ENCODE measurements at places on chromosomes 12 and 14.

GRCh38 chr14:59240356-59240755 is 51.9 kb downstream of the DAAM1 start:
- no peak for DNase-seq

GRCh38 chr12:113382206-113382605 is 21.5 kb downstream of the SDS start:
- DNase-seq, result no peak

DNA sequence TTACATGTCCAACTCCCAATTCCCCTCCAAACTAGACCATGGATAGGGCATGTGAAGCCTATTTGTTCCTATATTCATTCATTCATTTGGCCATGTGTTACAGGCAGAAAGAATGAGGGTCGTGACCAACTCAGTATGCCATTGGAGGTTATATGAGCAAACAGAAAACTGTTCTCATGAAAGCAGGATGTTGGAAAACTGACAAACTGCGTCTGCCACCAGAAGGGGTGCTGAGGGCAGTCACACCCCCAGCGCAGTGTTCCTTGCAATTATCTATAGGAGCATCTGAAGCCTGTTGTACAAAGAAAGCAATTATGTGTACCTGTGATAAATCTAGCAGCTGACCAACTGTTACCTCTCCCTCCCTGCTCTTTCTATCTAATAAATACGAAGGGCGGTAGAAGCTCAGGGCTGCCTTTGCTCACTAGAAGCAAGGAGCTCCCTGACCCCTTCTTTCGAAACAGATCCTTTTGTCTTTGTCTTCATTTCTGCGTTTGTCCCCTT is 21.1 kb downstream of the ENTPD5 start:
- no peak for DNase-seq

DNA sequence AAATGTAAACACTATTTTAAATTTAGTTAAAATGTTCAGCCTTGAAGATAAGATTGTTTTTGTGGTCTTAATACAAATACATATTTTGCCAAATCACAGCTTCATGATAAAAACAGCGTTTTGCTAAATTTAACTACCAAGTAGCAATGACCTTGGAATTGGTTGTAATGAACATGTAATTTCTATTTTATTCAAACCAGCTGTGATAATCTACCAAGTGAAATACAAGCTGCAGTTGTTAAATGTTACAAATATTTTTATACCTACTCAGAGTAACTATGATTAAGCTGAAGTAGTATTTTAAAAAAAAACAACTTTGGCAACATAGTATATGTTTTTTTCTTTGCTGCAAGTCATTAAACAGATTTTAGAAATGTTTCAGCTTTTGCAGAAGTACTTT is 96.2 kb downstream of the CPSF2 start:
- no peak for DNase-seq

- DNase-seq, result no peak
Measured at GRCh38 chr14:37584211-37585100, 10.6 kb downstream of the FOXA1 start.

DNA sequence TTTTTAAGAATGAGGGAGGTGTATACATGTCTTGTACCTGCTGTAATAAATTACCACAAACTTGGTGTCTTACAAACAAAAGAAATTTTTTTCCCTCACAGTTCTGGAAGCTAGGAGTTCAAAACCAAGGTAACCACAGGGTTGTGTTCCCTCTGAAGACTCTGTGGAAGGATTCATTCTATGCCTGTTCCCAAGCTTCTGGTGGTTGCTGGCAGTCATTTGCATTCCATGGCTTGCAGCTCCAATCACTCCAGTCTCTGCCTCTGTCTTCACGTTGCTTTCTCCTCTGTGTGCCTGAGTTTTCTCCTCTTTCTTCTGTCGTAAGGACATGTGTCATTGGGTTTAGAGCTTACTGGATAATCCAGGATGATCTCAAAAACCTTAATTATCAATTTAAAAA is 15.4 kb upstream of the ZNF641 start:
- no peak for DNase-seq

- DNase-seq, result no peak
Measured at GRCh38 chr14:51219473-51220448, 20.3 kb upstream of the TMX1 start.

DNA sequence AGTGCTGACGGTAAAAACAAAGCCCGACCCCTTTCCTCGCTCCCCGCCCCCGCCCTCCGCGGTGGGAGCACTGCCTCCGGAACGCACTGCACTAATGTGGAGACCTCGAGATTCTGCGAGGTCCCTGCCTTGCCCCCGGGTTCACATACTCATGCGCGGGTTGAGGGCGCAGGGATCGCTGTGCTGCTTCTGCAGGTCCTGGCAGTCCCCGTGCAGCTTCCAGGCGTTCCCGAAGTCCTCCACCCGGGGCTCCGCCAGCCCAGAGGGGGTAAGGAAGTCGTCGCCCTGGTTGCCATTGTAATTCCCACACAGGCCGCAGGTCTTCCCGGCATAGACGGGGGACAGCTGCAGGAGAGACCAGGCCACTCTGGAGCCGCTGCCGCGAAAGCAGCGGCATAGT is 66.8 kb downstream of the VWF start:
- no peak for DNase-seq

DNA sequence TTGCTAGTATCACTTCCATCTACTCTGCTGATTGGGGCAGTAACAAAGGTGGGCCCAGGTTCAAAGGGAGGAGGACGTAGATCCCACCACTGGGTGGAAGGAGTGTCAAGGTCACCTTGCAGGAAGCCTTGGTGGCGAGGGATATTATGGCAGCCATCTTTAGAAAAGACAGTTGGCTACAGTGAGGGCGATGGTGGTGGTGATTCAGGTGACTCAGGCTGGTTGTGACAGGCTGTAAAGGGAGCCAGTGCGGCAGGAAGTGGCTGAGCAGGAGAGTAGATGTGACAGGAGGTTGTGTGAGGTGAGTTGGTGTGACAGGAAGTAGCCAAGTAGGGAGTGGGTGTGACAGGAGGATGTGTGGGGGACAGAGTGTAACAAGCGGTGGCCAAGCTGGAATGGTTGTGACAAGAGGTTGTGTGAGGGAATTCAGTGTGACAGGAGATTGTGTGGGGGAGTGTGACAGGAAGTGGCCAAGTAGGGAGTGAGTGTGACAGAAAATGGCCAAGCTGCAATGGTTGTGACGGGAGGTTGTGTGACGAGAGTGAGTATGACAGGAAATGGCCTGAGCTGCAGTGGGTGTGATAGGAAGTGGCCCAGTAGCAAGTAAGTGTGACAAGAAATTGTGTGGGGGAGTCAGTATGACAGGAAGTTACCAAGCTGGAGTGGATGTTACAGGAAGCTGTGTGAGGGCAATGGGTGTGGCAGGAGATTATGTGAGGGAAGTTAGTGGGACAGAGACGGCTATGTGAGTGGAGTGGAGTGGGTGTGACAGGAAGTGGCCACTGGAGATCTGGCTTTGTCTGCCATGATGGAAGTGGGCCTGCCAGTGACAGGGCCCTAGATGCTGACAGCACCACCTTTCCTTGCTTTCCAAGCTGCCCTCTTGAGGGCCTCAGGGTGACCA is 136.5 kb upstream of the MYL2 start:
- DNase-seq, result peak; percentile 97

DNA sequence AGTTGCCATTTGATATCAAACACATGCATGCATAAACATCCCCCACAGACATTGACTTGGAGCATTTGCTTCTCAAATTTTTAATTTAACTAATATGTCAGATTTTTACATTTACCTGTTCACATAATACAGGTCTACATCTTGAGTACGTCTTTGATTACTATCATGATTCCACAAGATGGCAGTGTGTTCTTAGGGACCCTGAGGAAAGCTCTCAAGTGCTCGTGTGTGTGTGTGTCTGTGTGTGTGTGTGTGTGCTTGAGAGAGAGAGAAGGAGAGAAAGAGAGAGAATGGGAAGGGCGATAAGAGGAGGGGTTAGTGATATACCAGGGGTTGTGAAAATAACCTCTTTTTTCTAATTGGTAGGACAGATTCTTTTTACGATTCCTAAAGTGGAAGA is 167.1 kb upstream of the OR4E1 start:
- DNase-seq, result no peak

DNA sequence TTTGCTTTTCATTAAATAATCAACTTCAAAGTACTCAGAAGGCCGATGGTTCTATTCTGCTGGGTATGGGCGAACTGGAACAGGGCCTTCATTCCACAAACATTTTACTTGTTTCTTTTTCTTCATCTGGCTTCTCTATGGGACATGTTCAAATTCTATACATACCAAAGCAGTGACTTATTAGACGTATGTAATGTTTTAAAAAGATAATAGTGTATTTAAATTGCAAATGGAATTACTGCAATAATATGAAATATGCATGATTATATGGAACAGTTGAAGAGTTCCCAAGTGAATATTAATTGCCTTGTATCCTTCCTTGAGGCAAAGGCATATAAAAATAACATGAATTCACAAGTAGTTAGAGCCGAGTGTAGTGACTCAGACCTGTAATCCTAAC is 75.5 kb downstream of the FAR2 start:
- no peak for DNase-seq

DNA sequence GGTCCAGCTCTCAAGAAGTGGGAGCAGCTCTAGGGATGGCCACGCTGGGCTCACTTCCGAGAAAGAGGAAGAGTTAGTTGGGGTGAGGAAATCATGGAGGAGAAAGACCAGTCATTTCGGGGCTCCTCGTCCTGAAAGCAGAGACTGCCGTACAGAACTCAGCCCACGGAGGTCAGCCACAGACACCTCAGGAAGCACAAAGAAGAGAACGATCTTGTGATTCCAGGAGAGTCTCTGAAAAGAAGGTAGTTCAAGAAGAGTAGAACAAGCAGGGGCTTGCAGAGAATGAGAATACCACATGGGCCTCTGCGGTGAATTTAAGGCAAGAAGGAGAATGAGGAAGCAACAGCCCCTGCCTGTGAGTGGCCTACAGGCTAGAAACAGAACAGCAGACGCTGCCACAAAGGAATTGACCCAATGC is 311.9 kb downstream of the CACNA1C start:
- no peak for DNase-seq

DNA sequence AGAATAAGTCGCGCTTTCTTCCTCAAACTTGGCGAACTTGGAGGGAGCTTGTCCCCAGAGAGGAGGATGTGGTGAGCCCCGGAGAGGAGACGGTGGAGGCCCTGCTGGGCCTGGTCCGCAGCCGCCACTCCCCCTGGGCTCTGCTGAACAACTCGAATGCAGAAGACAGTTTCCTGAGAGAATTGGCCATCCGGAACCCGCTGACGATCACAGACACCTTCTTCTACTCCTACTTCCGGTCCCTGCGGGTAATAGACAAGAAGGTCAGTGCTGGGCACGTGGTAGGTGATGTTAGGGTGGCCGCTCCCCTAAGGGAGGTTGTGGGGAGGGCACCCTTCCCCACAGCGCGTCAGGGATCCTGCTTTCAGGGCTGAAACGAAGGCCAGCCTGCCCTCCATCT is 1.6 kb downstream of the LRRC43 start:
- DNase-seq, result peak; percentile 78

- DNase-seq, result no peak
Measured at GRCh38 chr12:131882804-131883520, 11.5 kb upstream of the ULK1 start.

- DNase-seq, result no peak
Measured at GRCh38 chr14:70897464-70897863, 9.8 kb upstream of the PCNX1 start.

- DNase-seq, result no peak
Measured at GRCh38 chr12:48036818-48037217, 32.5 kb upstream of the COL2A1 start.

- no peak for DNase-seq
Measured at GRCh38 chr14:100159094-100159864, at the start of gene DEGS2. Gene DEGS2, minus strand, starts transcription at chr14:100159645. Its CDS starts 58 bp downstream, at chr14:100159587.

GRCh38 chr14:54447231-54447692 is 6.1 kb upstream of the CNIH1 start:
- DNase-seq, result no peak
